ENCODE measurements at places on chromosomes 12 and 14.

- no peak for DNase-seq
These were observed 25.4 kb downstream of the CLSTN3 start for GRCh38 chr12:7155471-7156034.

DNA sequence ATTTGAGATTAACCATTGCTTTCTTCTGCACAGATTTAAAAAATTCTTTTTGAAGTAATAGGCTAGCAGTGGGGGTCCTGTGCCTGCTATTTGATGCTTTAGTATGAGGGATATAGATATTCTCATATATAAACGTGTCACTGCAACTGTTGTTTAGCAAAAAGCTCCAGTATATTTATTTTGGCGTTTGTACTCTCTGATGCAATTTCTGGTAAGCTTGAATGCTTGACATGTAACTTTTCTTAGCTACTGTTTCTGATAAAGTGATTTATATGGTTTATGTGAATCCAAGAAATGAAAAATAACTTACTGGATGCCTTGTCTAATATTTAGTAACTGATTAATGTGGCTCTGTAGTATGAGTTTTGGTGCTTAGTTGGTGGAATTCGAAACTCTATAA, 77.1 kb downstream of the TTLL5 start:
- no peak for DNase-seq

- no peak for DNase-seq
These were observed 11.4 kb downstream of the EVL start for GRCh38 chr14:100076606-100077005.

DNA sequence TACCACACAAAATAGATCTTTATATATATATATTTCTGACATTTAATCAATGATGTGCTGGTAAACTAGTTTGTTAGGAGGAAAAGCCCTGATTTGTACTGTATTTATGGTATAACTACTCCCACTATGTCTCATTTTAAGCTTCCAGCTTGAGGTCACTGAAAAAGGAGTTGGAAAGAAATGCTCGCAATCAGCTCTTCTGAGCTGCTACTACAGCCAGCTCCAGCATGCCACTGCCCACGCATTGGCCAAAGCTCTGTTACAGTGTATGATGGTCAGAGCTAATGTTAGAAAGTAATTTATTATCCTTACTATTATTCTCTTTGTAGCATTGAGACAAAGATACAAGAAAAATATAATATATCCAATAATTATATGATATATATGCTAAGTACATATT, 55.0 kb upstream of the PCED1B start:
- DNase-seq = no peak

DNA sequence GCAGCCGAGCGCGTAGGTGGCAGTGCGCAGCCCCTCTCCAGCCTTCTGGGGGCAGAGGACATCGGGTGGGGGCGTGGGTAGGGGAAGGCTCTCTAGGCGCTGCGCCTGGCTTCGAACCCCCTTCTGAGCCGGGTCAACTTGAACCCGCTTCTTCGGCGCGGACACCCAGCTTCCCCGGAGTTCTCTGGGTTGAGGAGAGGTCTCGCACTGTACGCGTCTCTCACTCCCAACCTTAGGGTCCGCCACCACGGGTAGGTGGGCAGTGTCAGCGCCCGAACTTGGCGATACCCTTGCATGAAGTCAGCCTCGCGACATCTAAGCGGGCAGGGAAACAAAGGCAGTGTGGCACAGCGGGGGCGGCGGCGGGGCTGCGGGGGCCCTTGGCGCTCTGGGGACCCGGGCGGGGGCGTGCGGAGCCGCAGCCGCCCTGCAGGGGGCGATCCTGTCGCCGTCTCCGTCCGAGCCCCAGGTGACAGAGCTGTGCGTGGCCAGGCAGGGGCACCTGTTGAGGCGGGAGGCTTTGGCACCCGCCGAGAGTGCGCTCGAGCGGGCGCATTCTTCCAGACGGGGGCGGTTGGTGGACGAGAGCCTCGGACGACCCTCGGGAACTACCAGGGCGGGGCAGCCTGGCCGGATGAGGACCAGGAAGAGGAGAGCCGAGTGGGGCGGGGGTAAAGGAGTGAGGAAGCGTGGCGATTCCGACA, 1.1 kb downstream of the GALNT16 start:
- DNase-seq = peak; percentile 11

- DNase-seq = no peak
These were observed 42.8 kb downstream of the ZC3H14 start for GRCh38 chr14:88605594-88605993.

- DNase-seq = no peak
These were observed 55.7 kb downstream of the PAX9 start for GRCh38 chr14:36717363-36717762.

GRCh38 chr14:22508150-22508457, 80.9 kb downstream of the DAD1 start:
- DNase-seq = no peak

DNA sequence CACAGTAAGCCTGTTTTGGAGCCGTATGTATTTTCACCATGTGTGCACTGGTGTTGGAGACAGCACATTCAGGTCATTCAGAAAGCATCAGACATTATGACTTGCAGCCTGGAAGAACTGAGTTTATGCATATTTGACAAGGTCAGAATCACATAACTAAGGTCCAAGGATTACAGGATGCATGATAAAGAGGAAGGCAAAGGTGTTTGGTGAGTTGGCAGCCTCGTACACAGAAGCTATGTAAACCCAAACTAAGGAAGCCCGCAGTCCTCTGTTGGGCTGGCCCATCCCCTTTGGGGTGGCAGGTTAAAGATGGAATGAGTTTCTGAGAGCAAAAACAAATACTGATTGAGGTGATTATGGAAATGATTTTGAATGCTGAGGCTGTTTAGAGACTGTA, 218.4 kb downstream of the KTN1 start:
- DNase-seq = no peak

DNA sequence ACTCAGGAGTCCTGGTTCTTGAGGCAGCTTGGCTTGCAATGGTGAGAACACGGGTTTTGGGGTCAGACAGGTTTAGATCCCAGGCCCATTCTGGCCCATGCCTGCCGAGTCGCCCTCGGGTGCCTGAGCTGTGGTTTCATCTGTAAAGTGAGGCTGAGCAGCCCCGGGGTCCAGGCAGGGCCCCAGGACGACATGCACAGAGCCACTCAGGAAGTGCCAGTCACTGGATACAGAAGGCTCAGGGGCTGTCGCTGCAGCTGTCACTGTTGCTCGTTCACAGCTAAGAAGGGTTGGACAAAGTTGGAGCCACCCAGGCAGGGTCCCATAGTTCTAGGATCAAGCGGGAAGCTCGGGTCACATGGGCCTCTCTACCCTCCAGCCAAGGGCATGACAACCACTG, 403.1 kb downstream of the BCL11B start:
- DNase-seq = no peak

- DNase-seq = no peak
These were observed 17.6 kb upstream of the STK38L start for GRCh38 chr12:27226407-27226929.

- peak; percentile 5 for DNase-seq
These were observed 3.0 kb downstream of the SMIM10L1 start for GRCh38 chr12:11174022-11174421.

DNA sequence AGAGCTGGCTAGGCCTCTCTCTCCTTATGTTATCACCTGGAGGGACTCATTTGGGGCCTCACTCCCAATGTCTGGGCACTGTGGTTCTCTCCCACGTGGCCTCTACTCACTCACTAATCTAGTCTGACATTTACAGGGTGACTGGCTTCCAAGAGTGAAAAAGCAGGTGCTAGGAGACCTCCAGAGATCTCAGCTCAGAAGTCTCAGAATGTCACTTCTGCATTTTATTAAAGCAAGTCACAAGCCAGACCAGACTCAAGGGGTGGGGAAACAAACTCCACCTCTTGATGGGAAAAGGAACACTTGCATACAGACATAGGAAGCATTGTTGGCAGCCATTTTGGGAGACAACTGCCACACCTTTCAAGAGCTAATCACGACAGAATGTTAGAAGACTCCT, 175.9 kb downstream of the MON2 start:
- DNase-seq = no peak

GRCh38 chr14:94681300-94682060, 69.3 kb downstream of the SERPINA3 start:
- DNase-seq = no peak

- DNase-seq = no peak
These were observed 316.3 kb downstream of the NUAK1 start for GRCh38 chr12:105822131-105823105.

- peak; percentile 70 for DNase-seq
These were observed 5.8 kb downstream of the CTDSP2 start for GRCh38 chr12:57840726-57841125.

GRCh38 chr12:111976291-111976690, 36.7 kb downstream of the TMEM116 start:
- DNase-seq = no peak

- DNase-seq = no peak
These were observed 123.4 kb downstream of the PTPRQ start for GRCh38 chr12:80567401-80567800.

- no peak for DNase-seq
These were observed 1.6 kb downstream of the SCARB1 start for GRCh38 chr12:124861898-124862676.

DNA sequence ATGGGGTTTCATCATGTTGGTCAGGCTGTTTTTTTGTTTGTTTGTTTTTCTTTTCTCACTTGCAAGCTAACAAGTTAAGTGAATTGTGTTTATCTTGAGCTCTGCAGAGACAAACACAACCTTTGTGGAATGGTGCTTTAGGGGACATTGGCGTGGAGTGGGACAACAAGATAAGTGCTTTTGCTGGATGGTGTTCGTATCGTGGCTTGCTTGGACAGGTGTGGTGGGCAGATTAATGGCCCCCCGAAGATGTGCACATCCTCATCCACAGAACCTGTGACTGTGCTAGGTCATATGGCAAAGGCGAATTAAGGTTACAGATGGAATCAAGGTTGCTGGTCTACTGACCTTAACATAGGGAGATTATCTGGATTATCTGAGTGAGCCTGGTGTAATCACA, 7.0 kb downstream of the MLXIP start:
- DNase-seq = no peak

GRCh38 chr14:64324895-64325294, 30.7 kb upstream of the ESR2 start:
- DNase-seq = no peak

GRCh38 chr12:52602552-52602951, 1.3 kb upstream of the KRT72 start:
- no peak for DNase-seq

DNA sequence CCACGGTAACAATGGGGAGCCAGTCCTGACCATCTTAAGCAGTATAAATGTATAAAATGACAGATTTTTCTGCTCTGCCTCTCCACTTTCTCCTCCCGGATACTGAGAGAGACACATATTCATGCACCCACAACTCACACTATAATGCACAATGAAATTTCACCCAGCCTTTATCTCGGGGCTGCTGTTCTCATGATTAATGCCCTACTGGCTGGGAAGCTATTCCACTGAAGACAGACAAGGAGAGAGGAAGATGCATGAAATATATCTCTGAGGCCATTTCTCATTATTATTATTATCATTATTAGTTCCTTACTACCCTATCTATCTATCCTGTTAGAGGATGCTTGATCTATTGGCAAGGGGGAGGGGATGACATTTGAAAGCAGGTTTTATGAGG, 501.7 kb downstream of the DIO2 start:
- no peak for DNase-seq

GRCh38 chr14:66380143-66380542, 106.0 kb upstream of the CCDC196 start:
- peak; percentile 78 for DNase-seq

DNA sequence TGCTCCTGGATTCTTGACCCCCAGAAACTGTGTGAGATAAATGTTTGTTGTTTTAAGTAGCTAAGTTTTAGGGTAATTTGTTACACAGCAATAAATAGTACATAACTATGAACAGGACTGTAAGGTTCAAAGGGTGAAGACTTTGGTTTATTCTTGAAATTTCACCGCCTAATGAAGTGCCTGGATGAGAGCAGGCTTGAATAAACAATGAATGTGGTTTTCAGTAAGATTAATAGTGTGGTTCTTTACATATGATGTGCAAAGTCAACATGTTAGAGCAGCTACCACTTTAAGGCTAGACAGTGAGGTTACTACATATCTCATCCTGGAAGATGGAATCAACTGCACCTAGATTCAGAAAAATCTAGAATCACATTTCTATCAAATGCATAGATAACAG, 145.2 kb upstream of the BTG1 start:
- no peak for DNase-seq

GRCh38 chr12:124032265-124032886, 59.4 kb downstream of the ZNF664 start:
- peak; percentile 45 for DNase-seq

DNA sequence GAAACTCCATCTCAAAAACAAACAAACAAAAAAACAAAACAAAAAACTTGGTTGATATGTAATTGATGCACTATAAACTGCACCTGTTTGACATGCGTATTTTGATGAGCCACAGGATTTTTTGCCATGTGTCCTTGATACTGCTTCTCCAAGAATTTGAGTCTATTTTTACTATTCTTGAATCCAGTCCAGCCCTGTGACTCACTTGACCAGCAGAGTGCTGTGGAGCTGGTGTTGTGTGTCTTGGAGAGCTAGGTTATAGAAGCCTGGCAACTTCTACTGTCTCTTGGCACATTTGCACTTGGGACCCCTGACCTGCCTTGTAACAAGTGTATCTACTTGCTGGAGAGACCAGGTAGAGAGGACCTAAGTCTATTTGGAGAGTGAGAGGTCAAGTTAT, 52.0 kb downstream of the KLRG1 start:
- no peak for DNase-seq
